Adrenal gland (tissue), 19 donors: ENCODE measurements at places on chromosomes 5 and 9.

DNA sequence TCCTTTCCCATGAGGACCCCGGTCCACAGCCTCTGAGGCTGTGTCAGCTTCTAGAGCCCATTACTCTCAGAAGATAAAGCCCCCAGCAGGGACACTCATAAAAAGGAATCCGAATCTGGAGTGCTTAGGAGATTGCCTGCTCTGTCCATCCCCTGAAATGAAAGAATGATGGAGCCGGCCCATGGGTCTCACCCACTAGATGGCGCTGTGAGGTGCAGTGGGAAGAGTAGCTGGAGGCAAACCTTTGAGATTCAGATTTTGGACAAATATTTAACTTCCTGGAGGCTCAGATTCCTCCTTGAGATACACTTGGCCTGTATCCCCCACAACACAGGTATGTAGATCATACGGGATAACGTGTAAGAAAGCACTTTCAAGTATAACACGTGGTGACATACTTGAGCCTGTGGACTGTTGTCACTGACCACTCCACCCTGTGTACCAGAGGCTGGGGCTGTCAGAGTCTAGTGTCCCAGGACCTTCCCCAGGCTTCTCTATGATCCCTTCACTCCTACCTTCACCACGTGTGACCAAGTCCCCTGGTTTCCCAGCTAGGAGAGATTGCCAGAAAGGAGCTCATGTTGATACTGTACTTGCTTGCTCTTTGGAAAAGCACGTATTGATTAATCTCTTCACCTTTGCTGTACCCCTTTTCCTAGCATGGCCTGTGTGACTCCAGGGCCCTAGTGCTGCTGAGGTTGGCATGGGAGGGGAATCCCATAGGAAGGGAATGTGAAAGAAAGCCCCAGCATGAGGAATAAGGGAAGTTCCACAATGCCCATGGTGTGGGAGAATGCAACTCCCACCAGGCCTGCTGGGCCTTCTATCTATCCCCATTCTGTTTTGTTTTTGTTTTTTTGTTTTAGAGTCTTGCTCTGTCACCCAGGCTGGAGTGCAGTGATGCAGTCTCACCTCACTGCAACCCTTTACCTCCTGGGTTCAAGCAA lies 32.1 kb downstream of the TRMO start:
- no peak for DNase-seq

DNA sequence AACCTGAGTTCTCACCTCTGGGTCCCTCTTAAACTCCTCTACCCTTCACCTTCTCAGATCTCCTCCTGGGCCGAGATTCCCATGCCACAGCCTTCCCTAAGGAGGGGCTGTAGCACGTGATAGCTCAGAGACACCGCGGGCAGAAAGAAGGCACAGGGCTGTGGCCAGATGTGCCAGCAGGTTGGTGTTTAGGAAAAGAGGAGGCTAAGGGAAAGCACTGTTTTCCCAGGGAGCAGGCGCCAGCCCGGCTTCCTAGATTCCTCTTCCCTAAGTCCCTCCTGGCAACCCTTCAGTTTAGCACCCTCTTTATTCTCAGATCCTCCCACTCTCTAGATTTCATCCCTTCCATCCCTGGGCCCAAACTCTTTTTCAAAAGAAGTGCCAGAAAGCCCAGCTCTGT lies 59.4 kb upstream of the CCNG1 start:
- no peak for DNase-seq

GRCh38 chr9:135156525-135157510 lies 69.3 kb downstream of the OLFM1 start:
- DNase-seq, result peak; percentile 47

GRCh38 chr9:104927912-104928740 lies at the start of gene ABCA1:
Gene ABCA1, minus strand, starts transcription at chr9:104928155. Its CDS starts 24,476 bp downstream, at chr9:104903679.
- peak; percentile 97 for DNase-seq

- no peak for DNase-seq
These were observed 12.3 kb downstream of the B4GALT7 start for GRCh38 chr5:177612215-177612673.

GRCh38 chr9:31715250-31715649 lies 669.2 kb upstream of the ACO1 start:
- DNase-seq, result no peak

- DNase-seq, result no peak
These were observed 107.2 kb upstream of the STC2 start for GRCh38 chr5:173435447-173435846.

GRCh38 chr5:139459451-139459934 lies 3.0 kb downstream of the ECSCR start:
- no peak for DNase-seq

DNA sequence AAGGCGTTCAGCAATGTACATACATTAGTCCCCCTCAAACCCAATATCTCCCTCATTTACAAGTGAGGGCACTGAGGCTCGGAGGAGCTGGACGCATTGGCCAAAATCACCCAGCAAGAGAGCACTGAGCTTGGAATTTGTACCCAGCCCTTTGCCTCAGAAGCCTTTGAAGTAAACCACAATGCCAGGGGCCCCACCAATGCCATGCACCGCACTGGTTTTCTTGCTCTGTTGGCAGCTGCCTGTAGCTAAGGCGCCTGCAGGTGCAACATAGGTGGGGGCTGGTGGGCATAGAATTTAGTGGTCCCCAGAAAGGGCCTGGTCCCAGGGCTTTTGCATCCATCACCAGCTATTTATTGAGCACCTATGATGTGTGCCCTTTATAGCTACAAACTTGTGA lies 37.3 kb upstream of the FUBP3 start:
- DNase-seq, result no peak

DNA sequence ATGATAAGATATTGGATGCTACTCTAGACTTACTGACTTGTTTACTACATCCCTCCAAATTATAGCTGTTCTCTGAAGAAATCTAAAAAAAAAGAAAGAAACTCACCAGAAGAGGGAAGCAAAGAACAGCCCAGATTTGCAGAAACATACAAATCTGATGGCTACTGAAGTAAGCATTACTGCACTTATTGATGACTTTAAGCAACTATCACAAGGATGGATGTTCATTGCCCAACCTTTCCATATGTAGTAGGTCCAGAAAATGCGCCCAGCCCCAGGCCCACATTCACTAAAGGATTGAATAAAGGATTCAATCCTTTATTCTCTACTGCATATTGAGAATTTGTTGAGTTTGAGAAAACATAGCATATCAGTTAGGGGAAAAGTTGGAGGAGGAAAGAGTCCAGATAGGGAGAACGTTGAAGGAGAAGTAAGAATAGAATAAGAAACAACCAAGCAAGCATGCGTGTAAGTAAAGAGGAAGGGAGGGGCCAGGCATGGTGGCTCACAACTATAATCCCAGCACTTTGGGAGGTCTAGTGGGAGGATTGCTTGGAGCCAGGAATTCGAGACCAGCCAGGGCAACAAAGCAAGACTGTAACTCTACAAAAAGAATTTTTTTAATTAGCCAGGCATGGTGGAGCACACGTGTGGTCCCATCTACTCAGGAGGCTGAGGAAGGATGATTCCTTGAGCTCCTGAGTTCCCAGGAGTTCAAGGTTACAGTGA lies 33.8 kb upstream of the DTWD2 start:
- no peak for DNase-seq

GRCh38 chr5:119021149-119021732 lies 32.9 kb upstream of the DTWD2 start:
- no peak for DNase-seq

GRCh38 chr5:180583738-180584137 lies 7.6 kb downstream of the SCGB3A1 start:
- no peak for DNase-seq

- DNase-seq, result no peak
These were observed 55.9 kb upstream of the NKD2 start for GRCh38 chr5:952597-953271.

- DNase-seq, result peak; percentile 47
These were observed 382 bp upstream of the FGF1 start for GRCh38 chr5:142686210-142686734.

DNA sequence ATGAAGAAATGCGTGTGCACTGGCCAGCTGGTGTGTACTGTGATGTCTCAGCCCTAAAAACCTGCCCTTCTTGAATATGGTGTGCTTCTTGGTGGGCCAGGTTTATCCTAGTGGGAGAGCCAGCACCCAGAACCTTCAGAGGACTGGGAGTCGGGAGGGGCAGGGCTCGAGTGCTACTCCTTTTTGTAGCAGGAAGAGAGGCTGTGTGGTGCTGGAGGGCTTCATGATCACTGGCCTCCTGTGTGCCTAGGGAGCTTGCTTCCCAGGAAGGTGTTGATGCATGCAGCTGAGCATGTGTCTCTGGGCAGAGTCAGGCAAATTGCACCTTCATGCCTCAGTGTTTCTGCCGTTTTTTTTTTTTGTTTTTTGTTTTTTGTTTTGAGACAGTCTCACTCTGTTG lies 20.0 kb downstream of the PHF2 start:
- no peak for DNase-seq

DNA sequence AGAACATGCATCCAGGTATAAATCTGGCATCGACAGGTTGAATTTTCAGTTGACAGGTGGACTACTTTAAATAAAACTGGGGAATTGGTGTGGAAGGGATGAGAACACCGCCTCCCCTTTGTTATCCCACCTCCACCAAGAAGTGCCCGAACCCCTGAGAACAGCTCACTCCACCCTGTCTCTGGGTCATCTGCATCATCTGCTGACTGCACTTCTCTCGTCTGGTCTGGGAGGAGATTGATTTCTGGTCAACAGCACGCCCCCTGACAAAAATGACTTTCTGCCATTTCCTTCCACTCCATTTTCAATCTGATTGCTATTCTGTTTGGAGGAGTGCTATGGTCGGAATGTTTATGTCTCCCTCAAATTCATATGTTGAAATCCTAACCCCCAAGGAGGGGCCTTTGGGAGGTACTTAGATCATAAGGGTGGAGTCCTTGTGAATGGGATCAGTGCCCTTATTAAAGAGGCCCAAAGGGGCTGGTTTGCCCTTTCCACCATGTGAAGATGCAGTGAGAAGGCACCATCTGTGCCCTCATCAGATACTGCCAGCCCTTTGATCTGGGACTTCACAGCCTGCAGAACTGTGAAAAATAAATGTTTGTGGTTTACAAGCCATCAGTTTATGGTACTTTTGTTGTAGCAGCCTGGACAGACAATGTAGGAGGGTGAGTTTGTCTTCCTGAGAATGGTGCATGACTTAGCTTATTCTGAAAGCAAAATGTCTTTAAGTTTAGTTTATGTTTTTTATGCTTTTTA lies 145.7 kb downstream of the EGFLAM start:
- no peak for DNase-seq

- DNase-seq, result no peak
These were observed 11.8 kb downstream of the RGMB start for GRCh38 chr5:98785244-98785643.

GRCh38 chr5:143115381-143115780 lies 288.1 kb downstream of the NR3C1 start:
- no peak for DNase-seq

- peak; percentile 78 for DNase-seq
These were observed 71.9 kb downstream of the MVB12B start for GRCh38 chr9:126398403-126399058.

DNA sequence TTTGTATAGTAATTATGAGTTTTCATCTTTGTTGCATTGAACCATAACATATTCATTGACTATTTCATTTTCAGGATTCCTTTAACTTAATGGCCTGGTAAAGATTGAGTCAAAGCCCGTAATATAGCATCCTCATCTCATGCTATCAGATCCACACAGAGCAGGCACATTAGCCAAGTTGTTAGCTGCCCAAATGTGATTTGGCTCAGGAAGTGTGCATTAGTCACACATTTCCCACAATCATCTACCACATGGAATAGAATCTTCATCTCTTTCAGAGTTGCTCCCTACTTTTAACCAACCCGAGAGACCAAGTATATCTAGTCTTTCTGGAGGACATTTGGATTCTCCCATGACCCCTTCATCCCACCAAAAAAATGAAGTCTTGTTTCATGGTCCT lies 481.0 kb upstream of the PTGER4 start:
- DNase-seq, result no peak

GRCh38 chr5:59098743-59099142 lies 515.9 kb downstream of the RAB3C start:
- no peak for DNase-seq

- DNase-seq, result no peak
These were observed 473.7 kb downstream of the ARHGEF28 start for GRCh38 chr5:74099538-74100267.

DNA sequence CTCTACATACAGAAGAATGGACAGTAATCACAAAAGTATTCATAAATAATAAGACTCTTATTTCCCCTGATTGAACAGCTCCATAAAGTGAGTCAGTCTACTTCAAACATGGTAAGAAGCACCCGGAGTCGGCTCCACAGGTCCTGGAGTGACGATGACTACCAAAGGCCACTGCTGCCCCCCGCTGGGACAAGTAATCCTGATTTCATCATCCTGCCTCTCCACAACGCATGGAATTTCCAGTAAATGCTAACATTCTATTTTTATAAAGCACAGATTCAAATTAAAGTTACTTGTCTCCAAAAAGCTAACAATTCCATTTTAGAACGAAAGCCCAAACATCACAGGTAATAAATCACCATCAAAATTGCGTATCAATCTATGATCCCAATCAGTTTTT lies 16.2 kb downstream of the ATPSCKMT start:
- DNase-seq, result peak; percentile 33

GRCh38 chr5:34731435-34732232 lies 75.5 kb downstream of the RAI14 start:
- DNase-seq, result no peak

- no peak for DNase-seq
These were observed 2.0 kb downstream of the CCL19 start for GRCh38 chr9:34689116-34689470.

DNA sequence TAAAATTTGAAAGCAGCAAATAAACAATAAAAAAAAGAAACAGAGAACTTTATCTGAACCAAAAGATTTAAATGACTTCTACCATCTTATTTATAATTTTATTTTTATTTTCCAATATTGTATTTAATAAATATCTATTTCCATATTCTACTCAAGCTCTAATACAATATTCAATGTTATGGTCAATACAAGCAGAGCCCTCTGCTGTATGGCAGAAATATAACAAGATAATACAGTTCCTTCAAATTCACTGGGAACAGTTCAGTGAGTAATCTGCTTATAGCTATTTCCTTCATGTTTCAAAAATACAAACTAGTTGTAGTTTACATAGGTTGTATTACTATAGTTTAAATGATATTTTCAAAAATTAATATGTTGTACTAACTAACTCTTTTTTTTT lies 332.7 kb downstream of the PRDM9 start:
- DNase-seq, result no peak

GRCh38 chr5:119313658-119314605 lies 41.9 kb upstream of the TNFAIP8 start:
- DNase-seq, result no peak

DNA sequence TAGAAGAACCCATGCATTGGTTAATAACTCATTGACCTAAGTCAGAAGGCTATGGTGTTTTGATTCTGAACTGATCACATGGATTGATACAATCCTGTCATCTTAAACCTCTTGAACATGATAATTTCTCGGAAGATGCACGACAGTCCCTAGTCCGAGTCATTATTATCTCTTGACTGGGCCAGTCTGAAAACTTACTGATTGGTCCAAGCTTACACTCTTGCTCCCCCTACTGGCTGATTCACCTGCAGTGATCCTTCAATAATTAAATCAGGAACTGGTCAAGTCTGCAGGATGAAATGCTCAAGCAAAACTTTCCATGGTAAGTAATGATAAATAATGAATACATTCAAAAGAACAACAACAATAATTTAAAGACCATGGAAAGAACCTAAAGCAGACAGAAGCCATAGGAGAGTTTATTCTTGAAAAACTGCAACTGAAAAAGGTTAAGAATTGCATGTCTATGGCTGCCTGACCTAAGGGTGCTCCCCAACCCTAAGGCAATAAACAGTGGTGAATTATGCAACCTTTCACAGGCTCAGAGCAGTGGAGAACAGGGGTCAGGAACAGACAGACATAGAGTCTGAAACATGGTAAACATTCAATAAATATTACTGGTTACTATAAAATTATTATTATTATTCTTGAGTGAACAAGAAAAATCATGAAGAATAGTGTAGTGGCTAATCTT lies 79.3 kb downstream of the BRINP1 start:
- DNase-seq, result peak; percentile 68

- no peak for DNase-seq
These were observed 22.5 kb downstream of the ADAMTSL1 start for GRCh38 chr9:18496256-18497000.
